ENCODE measurements at places on chromosomes 1 and 21.
A peak's percentile ranks its signal among the peaks of the same experiment; 100 is the strongest.

DNA sequence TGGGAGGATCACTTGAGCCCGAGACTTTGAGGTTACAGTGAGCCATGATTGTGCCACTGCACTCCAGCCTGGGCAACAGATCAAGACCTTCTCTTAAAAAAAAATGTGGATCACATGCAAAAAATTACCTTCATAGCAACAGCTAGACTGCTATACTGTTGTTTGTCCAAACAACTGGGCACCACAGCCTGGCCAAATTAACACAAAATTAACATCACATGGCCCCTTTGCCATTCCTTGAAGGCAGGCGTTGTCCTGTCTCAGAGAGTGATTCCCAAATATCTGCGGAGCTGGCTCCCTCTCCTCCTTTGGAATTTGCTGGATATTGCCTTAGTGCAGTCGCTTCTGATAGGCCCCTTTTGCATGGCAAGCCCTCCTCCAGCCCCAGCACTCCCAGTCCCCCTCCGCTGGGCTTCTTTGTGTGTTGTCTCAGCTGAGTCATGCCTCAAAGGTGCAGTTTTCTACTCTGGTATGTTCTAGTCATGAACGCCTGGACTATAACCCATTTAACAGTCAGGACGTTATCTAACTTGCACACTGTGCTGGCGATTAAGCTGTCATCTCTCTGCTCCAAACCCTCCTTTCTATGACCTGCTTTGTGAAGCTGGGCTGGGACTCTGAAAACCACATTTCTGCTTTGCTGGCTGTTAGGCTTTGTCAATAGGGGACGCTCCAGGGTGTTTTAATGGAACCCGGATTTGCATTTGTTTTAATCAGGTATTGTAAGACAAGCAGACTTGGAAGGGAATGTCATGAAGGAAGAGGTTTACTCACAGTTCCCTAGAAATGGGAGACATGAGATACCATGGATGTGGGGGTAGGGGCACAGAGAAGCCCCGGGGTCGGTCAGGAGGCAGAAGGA, 20.1 kb upstream of the HPCAL4 start:
- no peak for DNase-seq

DNA sequence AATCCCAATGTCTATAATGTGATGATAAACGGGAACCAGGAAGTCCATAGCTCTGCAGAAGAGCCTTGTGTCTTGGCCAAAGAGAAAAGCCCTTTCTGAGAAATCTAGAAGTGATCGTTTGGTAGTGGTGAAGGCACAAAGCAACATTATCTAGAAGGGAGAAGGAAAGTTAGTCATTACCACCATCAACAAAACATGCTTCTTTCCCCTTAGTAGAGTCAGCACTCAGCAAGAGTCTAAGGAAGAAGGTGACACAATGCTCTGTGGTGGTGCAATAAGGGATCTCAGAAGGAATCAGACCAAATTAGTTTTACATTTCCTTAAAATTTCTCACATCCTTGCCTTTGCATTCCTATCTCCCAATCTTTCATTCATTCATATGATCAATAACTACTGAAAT, 134.4 kb upstream of the PRDX6 start:
- no peak for DNase-seq

- DNase-seq: no peak
These were observed 19.3 kb downstream of the KRTAP8-1 start for GRCh38 chr21:30793581-30794314.

- DNase-seq: peak; percentile 65
These were observed 410.1 kb upstream of the PLXNA2 start for GRCh38 chr1:208654241-208654640.

GRCh38 chr1:155966135-155966534, 12.2 kb downstream of the ARHGEF2 start:
- no peak for DNase-seq

DNA sequence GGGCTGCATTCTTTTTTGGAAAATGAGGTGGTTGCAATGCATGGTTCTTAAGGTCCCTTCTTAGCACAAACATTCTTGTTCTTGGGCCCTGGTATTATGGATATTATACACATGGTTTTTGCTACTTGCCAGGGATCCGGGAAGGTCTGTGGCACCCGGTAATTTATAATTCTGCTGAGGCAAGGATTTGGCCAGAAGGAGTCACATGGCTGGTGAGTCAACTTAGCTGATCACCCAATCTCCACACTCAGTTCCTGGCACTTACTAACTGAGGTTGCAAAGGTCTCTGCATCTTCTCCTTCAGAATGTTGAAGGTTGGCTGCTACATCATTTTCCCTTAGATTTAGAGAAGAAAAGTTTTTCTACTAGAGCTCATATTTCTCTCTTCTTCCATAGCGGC, 112.5 kb downstream of the ROR1 start:
- DNase-seq: no peak
